Smooth muscle cell of the pulmonary artery (primary cell): ENCODE measurements at places on chromosomes 1 and 21. TPM values are rescaled to one million over a fixed set of nuclear protein-coding genes. Genes with fewer than 3 reads are reported as not detected.

CD160 gene
- not detected in 2 replicates for total RNA-seq

USH2A gene
- under 0.01 TPM in 1 of 2 replicates, not detected in the other for total RNA-seq

RHCE gene
- total RNA-seq, result 1.0 and 1.5 TPM in 2 replicates

MIXL1 gene
- not detected in 2 replicates for total RNA-seq

MASP2 gene
- total RNA-seq, result not detected in 2 replicates

OR2T2 gene
- not detected in 2 replicates for total RNA-seq

SLC16A4 gene
- total RNA-seq, result 45.7 and 53.7 TPM in 2 replicates

CELA2A gene
- 0.20 TPM in 1 of 2 replicates, not detected in the other for total RNA-seq

LCE2C gene
- not detected in 2 replicates for total RNA-seq

VASH2 gene
- 0.03 and 0.26 TPM in 2 replicates for total RNA-seq

SLC5A9 gene
- not detected in 2 replicates for total RNA-seq

KLF17 gene
- total RNA-seq, result 0.13 TPM in 2 replicates

KRTAP11-1 gene
- total RNA-seq, result not detected in 2 replicates

FRRS1 gene
- total RNA-seq, result 10.0 and 32.4 TPM in 2 replicates

UQCRH gene
- 118 and 163 TPM in 2 replicates for total RNA-seq

PEAR1 gene
- total RNA-seq, result 12.7 and 15.9 TPM in 2 replicates

CHIA gene
- total RNA-seq, result not detected in 2 replicates

OR2L2 gene
- total RNA-seq, result not detected in 2 replicates
